ENCODE measurements at places on chromosomes 13 and 19. TPM values are rescaled to one million over a fixed set of nuclear protein-coding genes. Genes with fewer than 3 reads are reported as not detected.

Gene STARD13
- total RNA-seq: 65.6 TPM

DNA sequence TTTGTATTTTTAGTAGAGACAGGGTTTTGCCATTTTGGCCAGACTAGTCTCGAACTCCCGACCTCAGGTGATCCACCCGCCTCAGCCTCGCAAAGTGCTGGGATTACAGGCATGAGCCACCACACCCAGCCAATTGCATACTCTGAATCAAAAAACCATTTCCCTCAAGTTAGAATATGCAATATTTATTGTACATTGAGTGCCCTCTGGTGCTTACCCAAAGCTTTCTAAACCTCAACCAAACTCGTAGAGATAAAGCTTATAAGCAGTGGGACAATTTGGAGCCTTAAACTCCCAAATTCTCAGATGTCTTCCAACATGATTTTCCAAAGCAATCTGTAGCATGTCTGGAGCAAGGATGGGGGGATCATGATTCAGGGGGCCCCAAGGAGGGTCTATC lies 22.4 kb downstream of the RFXAP start:
- no peak for DNase-seq

DNA sequence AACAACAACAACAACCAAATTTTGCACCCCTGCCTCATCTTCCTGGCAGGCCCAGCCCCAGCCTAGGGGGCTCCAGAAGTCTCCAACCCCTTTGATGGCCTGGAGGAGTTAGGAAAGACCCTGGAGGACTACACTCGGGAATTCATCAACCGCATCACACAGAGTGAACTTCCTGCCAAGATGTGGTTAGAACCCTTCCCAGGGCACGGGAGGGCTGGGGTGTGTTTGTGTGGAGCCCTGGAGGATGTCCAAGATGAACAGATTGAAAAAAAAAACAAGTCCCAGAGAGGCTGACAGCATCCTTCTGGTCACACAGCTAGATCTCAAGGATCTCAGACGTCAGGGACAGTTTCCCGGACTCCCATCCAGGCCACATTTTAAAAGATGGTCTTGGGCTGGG lies 13.3 kb downstream of the APOC1 start:
- no peak for DNase-seq

Gene ZNF677
- 12.9 TPM for total RNA-seq

DNA sequence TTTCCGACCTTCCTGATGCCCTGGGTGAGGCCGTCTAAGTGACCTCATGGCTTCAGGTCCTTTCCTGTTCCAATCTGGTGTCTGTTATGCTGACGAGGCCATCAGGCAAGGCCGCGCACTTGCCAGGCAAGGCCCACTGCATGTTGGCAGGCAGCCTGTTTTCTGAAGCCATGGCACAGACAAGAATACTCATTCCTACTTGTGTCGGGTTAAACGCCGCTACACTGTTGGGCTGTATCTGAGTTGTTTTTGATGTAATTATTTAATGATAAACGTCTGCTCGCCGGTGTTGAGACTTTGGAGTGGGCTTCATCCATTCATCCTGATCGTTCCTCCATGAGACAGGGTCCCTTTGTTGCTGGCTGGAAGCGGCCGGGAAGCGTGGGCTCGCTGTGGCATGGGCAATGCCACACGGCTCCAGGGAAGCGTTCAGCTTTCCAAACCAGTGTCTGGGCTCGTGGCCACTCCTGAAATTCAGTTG lies 92.1 kb downstream of the ATP11A start:
- DNase-seq: no peak

DNA sequence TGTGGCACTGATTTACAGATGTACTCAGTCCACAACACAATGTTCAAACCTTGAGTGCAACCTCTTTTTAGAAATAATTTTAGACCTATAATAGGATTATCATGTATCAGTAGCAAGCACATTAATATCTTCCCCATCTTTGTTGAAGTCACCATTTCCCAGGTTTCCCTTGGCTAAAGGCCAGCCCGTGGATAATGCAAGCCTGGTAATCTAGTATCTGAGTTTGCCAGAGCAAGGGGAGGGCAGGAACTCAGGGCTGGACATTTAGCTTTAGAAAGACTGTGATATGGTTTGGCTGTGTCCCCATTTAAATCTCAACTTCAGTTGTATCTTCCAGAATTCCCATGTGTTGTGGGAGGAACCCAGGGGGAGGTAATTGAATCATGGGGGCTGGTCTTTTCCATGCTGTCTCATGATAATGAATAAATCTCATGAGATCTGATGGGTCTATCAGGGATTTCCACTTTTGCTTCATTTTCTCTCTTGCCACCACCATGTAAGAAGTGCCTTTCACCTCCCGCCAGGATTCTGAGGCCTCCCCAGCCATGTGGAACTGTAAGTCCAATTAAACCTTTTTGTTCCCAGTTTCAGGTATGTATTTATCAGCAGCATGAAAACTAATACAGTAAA lies 37.7 kb downstream of the SLC6A16 start:
- no peak for DNase-seq

GRCh38 chr13:30934381-30934780 lies 1.9 kb downstream of the TEX26 start:
- DNase-seq: no peak

Gene AP1M2
- 14.9 TPM for total RNA-seq

GRCh38 chr19:2392366-2392765 lies 32.3 kb downstream of the TMPRSS9 start:
- no peak for DNase-seq

DNA sequence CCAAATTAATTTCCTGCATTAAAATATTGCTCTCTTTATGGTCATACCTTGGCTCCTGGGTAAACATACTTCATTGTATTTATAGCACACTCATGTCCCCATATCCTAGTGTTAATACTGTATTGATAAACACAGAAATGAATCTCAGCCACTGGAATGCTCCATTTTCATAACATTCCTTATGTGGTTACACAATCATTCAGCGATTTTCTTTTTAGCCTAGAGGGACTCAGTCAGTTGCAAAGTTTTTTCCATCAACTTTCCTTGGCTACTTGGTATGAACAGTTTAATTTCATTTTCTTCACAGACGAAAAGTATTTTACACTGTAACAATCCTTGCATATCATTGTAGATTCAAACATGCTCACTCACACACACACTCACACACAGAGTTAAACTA lies 471.5 kb downstream of the FGF14 start:
- no peak for DNase-seq

- DNase-seq: peak; percentile 51
Measured at GRCh38 chr13:51542346-51543242, 41.7 kb upstream of the WDFY2 start.

GRCh38 chr13:95267662-95268342 lies 33.4 kb downstream of the ABCC4 start:
- no peak for DNase-seq

DNA sequence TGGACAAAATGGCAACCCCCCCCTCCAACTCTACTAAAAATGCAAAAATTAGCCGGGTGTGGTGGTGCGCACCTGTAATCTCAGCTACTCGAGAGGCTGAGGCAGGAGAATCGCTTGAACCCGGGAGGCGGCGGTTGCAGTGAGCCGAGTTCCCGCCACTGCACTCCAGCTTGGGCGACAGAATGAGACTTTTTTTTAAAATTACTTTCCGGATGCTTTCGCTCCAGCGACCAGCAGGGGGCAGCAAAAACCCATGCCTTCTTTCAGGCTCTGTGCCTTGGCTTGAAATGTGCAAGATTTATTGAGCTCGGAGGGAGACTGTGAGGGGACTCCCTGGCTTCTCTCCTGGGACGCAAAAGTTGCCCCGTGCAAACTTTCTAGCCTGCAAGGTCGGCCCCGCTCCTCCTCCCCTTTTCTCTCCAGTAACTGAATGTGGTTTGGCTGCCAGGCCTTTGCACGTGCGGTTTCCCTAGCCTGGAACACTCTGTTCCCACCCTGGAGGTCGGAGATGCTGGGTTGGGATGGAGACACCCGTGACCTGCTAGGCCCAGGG lies 61.4 kb upstream of the NFIC start:
- peak; percentile 66 for DNase-seq

DNA sequence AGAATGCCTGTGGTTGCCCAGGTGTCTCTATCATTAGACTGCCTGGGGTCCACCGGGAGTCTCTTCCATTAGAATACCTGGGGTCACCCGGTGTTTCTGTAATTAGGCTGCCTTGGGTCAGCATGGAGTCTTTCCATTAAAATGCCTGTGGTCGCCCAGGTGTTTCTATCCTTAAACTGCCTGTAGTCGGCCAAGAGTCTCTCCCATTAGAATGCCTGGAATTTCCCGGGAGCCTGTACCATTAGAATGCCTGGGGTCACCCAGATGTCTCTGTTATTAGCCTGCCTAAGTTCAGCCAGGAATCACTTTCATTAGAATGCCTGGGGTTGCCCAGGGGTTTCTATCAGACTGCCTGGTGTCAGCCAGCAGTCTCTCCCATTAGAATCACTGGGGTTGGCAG lies 1492.8 kb downstream of the UQCRFS1 start:
- DNase-seq: no peak

DNA sequence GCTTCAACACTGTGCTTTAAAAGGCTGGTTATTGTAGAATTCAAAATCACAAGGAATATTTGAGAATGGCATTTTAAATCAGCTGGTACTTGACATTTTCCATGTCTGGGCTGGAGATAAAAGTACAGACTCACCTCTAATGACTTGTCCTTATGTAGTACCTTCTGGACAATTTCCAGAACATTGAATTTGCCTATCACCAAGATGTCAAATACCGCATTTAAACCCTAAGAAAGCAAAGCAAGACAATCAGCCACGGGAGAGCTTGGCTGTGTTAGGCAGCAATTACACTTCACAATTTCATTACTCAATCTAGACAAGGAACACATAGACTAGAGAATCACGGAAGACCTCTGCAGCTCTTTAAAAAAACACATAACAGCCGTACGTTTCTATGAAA lies 36.8 kb downstream of the TMTC4 start:
- no peak for DNase-seq

DNA sequence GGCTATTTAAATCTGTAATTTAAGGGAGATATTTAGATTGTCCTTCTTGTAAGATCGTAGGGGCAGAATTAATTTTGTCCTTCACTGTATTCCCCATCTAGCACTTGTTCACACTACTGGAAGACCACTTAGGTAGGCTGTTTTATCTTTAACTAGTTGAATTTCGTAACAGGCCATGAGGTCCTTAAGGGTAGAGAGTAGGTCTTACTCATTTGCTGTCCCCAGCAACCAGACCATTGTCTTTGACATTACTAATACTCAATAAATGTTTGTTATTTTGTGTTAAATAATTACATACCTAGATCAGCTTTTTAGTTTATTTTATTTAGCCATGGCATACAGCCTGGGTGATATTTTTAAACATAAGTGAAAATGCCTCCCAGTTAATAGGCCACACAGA lies 177.1 kb downstream of the PCCA start:
- DNase-seq: no peak

All from uterus (tissue), 4 donors.